Thymus (tissue), 14 donors: ENCODE measurements at places on chromosomes 7 and 10. TPM values are rescaled to one million over a fixed set of nuclear protein-coding genes. Genes with fewer than 3 reads are reported as not detected.

Gene NUDT5
- total RNA-seq = 120 TPM

Gene TEX36
- not detected for total RNA-seq

Gene ANKRD2
- total RNA-seq = 0.05 TPM

Gene BTBD16
- 0.14 TPM for total RNA-seq

GRCh38 chr7:93530701-93531100 is 43.8 kb downstream of the CALCR start:
- no peak overlapping the region for H3K27ac ChIP-seq
- H3K4me1 ChIP-seq = no peaks in the 10 kb centered on the region
- H3K27me3 ChIP-seq = no peaks in the 10 kb centered on the region
- no peak overlapping the region for H3K4me3 ChIP-seq
- no peak for DNase-seq

DNA sequence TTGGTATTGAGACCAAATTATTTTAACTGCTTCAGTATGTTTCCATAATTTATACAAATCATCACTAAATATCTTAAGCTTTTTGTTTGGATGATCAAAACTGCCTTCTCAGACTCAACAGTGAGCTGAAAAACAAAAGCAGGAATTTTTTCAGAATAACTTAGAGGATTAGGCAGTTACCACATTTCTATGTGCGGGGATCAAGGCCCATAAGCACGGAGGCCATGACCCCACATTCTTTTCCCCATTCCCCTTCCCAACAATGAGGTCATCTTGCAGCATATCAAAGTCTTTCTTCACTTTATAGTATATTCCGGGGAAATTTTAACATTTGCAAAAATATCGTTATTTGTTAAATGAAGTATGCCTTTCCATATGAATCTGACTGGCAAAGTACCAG is 125.8 kb downstream of the ELMO1 start:
- H3K27ac ChIP-seq = no peak overlapping the region
- H3K4me1 ChIP-seq = peaks cover 5% of the 10 kb centered on the region
- H3K4me3 ChIP-seq = no peak overlapping the region
- no peaks in the 10 kb centered on the region for H3K27me3 ChIP-seq
- DNase-seq = no peak

DNA sequence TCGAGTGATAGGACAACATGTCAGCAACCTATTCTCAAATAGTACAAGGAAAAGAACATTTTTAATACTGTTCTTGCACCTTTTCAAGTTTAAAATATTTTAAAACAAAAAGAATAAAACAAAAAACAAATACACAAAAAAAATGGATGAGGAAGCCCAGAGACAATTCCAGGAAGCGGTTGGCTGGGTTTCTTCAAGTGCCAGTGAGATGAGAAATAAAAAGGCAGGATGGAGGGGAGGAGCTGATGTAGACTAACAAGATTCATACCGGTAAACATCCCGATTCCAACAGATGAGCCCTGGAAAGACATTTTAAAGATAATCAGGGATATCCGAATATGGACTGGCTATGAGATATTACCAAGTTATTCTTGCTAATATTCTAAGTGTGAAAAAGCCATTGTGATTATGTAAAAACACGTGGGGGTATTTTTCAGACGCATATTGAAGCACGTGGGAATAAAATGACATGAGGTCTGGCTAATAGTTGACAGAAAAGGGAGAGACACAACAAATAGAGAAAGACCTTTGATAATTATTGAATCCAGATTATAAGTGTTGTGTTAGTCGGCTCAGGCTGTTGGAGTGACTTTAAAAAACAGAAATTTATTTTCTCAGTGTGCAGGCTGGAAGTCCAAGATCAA is 101.3 kb upstream of the LRRC4 start:
- no peak for DNase-seq
- no peaks in the 10 kb centered on the region for H3K36me3 ChIP-seq

GRCh38 chr7:105454921-105455320 is 66.2 kb upstream of the SRPK2 start:
- DNase-seq = no peak
- H3K27me3 ChIP-seq = no peaks in the 10 kb centered on the region
- H3K27ac ChIP-seq = no peak overlapping the region

- H3K27me3 ChIP-seq = no peaks in the 10 kb centered on the region
- no peak overlapping the region for H3K27ac ChIP-seq
- DNase-seq = no peak
- no peaks in the 10 kb centered on the region for H3K36me3 ChIP-seq
- H3K4me1 ChIP-seq = no peaks in the 10 kb centered on the region
These were observed 50.9 kb downstream of the GALNT11 start for GRCh38 chr7:152076324-152076821.

DNA sequence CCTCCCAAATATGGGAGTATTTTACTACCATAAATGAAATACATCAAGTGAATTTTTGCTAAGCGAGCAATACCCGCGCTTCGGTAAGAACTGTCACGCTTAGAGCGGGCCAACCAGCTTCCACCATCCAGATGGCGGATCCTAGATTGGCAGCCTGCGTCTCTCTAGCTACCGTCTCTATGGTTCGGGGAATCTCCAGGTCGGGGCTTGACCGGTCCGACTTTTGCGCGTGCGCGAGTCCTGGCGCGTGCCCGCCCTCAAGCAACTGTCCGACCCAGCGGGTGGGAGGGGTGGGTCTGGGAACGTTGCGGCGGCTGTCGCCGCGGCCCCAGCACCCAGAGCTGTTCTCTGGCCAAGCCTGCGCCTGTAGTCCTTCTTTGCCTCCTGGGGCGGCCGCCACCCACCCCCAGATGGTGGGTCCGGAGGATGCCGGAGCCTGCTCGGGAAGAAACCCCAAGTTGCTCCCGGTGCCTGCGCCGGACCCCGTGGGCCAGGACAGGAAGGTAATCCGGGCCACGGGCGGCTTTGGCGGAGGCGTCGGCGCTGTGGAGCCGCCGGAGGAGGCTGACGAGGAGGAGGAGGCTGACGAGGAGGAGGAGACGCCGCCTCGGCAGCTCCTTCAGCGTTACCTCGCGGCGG is at the start of gene TBC1D12:
TSS of gene TBC1D12 (plus strand) at position 338 of the 639 bp plus-strand sequence. CDS start at position 411, 73 bp downstream.
- H3K27me3 ChIP-seq = peaks cover 26% of the 10 kb centered on the region
- no peaks in the 10 kb centered on the region for H3K36me3 ChIP-seq
- DNase-seq = peak; percentile 46
- H3K4me1 ChIP-seq = no peaks in the 10 kb centered on the region

DNA sequence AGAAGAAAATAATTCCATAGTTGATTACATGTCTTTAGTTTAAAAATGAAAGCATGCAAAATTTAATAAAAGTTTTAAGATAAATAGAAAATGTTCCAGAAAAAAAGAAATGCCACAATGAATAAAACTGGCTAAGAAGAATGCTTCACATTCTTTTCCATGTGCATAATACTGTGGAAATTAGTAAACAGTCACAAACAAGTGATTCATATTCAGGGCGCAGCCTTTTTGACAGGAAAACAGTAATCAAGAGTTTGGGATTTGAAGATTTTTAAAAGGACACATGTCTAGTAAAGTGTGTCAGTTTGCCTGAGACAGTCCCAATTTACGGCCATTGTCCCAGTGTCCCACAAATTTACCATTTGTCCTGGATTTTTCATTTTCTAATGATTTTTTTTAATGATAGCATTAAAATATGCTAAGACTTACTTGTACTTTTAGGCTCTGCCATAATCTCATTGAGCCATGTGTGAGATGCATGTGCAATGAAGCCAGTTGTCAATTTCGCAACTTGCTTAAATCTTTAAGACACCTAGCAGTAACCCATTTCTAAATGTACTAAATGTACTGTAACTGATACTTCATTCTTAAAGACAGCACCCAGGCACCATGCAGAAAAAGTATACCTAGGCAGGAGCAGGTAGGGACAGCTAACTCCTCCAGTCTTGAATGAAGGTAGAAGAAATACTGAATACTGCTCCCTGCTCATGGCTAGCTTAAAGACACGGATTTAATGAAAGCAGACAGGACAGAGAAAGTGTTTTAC is 46.9 kb downstream of the ZNF438 start:
- no peaks in the 10 kb centered on the region for H3K4me1 ChIP-seq
- no peaks in the 10 kb centered on the region for H3K36me3 ChIP-seq
- no peak overlapping the region for H3K4me3 ChIP-seq
- H3K27me3 ChIP-seq = no peaks in the 10 kb centered on the region
- no peak for DNase-seq
- H3K27ac ChIP-seq = no peak overlapping the region

- H3K4me1 ChIP-seq = no peaks in the 10 kb centered on the region
- no peak overlapping the region for H3K4me3 ChIP-seq
- H3K27ac ChIP-seq = no peak overlapping the region
- no peaks in the 10 kb centered on the region for H3K27me3 ChIP-seq
- no peak for DNase-seq
These were observed 72.7 kb upstream of the AOAH start for GRCh38 chr7:36796850-36797536.

DNA sequence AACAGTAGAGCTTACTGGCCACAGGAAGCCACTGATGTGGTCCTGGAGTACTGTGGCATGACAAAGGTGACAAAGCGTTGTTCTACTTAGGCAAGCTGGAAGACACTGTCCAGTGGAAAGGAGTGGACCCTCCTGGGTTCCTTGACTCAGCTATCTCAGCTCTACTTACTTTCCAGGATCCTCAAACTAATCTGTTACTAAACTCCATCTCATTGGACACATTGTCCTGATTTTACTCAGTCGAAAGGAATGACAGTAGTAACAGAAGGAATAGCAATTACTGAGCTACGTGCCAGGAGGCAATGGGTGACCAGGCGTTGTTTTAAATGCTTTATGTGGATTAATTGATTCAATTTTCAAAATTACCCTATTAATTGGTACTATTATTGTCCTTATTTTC is 41.6 kb downstream of the ABLIM1 start:
- no peak overlapping the region for H3K4me3 ChIP-seq
- no peaks in the 10 kb centered on the region for H3K27me3 ChIP-seq
- no peak overlapping the region for H3K27ac ChIP-seq
- DNase-seq = no peak
- H3K36me3 ChIP-seq = no peaks in the 10 kb centered on the region
- H3K4me1 ChIP-seq = no peaks in the 10 kb centered on the region

GRCh38 chr10:27636816-27637215 is 108.8 kb downstream of the MKX start:
- no peak for DNase-seq
- no peak overlapping the region for H3K4me3 ChIP-seq
- H3K27ac ChIP-seq = no peak overlapping the region
- no peaks in the 10 kb centered on the region for H3K36me3 ChIP-seq
- no peaks in the 10 kb centered on the region for H3K27me3 ChIP-seq

DNA sequence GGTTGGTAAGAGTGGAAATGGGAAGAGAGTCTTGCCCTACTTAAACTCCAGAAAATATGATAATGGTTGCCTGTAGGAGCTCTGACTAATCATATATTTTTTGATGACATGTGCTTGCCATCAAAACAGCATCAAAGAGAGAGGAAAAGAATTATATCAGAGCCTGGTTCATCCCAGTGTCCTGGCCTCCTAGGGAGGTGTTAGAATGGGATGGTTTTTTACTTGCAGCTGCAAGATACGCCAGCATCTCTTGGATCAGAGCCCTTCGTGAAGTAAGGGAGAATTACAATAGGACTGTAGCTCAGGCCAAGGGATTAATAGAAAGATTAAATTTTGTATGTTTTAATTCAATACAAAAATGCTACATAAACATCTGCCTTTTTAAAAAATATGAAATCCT is 177.6 kb upstream of the HDAC9 start:
- H3K4me1 ChIP-seq = peaks cover 2% of the 10 kb centered on the region
- no peak overlapping the region for H3K4me3 ChIP-seq
- no peak overlapping the region for H3K27ac ChIP-seq
- no peak for DNase-seq

DNA sequence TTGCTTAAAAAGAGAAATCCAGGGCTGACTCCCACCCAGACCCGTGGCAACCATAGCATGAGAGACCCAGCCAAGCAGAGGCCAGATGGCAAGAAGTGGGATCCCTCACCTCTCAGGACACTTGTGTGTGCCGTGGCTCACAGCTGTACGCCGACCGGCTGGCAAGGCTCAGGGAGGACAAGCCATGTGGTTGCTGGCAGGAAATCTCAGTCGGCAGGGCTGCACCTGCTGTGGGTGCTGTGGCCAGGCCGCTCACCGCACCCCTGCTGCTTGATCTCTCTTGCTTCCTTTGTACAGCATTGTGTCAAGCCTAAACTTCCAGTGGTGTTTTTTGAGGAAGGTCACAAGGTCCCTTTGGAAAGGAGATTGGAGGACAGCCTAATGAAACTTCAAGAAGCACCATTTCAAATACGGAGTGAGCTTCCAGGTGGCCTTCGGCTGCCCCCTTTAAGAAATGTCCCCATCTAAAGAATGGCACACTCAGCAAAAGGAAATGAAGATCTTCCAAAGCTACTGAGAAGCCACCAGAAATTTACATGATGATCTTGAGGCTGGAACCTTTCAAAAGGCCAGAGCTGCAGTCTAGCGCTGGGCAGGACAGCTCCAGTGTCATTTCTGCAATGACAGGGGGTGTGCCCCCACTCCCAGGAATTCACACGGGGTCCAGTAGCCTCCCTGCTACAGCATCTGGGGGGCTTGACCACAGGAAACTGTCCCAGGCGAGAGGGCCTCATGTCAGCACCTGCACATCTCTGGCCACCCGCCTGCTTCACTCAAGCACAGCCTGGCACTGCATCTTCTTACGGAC is 409.0 kb upstream of the MGMT start:
- H3K36me3 ChIP-seq = no peaks in the 10 kb centered on the region
- peaks cover 4% of the 10 kb centered on the region for H3K4me1 ChIP-seq
- DNase-seq = peak; percentile 53
